EL (cell line): ENCODE measurements at places on chromosomes 5 and 9.

- DNase-seq, result no peak
Observed at GRCh38 chr5:110703481-110703880, 23.0 kb downstream of the TMEM232 start.

DNA sequence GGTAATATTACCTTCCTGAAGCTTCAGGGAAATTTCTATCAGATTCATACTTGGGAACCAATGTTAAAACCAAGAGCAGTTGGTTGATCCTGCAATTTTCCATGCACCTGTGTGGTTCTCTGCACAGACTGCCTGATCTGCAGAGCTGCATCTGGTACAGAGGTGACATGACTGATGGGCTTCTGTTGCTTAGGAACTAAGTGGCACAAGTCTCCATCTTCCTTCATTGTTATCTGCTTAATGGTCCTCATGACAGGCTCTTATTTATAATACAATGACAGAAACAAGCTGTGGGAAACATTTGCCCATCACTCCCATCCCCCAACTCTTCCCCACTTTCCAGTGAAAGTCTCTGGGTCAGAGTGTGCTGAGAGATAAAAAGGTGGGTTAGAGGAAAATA lies 799.1 kb downstream of the TAF11L14 start:
- DNase-seq, result no peak

DNA sequence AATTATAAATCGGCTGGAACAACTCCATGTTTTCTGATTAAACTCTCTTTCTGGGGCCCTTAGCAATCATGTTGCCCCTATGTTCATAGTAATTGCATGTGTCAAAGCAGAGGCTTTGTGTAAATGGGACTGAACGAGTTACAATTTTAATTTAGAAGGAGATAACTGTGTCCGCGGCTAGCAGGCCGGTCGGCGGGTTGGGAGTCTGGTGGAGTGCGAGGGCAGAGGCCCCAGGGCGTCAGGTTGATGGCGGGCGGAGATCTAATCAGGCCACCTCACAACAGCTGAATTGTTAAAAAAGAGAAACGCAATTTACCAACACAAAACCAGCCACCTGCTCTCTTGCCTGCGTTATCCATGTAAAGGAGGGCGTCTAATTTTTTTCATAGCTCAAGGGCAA lies 134.9 kb upstream of the LPCAT1 start:
- DNase-seq, result no peak

- no peak for DNase-seq
Observed at GRCh38 chr9:134605351-134605965, 36.1 kb upstream of the COL5A1 start.

DNA sequence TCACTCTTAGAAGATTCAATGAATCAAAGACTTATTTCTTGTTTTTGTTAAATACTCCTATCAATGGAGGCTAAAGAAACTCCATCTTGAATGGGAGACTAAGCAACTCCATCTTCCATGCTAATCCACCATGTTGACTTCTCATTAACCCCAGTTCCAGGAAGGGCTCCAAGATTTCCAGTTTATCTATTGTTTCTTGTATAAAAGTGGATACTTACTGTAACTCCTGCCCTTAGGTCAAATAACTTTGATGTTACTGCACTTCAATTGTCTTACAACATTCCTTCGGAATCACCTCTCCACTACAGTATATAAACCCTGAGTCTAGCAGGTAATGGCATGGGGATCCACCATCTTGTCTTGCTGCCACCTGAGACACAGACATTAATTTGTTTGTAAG lies 63.0 kb downstream of the PUM3 start:
- no peak for DNase-seq
